ENCODE measurements at places on chromosomes 13 and 19.

GRCh38 chr13:27919659-27919933 lies 204 bp upstream of the PDX1 start:
- no peak for DNase-seq

DNA sequence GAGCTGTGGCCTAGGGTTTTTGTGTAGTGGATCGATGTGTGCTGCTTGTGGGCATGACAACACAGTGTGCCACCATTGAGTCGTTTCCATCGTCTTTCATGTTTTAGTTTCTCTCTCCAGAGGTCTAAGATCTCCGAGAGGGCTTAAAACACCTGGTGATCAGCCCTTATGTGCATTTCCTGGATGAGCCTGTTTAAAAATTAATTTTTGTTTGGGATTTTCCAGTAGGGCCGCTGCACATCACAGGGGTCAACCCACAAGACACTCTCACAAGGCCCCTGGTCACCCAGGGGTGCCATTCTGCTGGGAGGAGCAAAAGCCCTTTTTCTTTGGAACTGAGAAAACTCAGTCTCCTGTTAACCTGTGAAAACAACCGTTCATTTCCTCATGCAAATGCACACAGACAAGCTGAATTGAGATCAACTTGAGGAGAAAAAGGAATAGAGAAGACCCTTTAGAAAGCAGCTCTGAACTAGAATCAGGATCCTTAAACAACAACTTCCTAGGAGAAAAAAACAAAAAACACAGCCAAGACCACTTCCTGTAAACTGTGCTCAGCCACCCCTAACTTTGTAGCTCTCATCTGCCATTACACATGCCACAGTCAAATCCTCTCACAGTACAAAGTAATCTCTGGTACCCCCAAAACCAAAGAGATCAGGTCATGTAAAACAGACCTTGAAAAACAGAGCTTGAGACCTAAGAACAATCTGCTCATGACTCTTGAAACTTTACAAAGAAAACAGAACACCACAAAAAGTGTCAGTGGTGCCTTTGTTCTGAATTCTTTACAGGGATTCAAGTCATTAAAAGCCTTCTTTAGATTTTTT lies 8.3 kb upstream of the MTRF1 start:
- no peak for DNase-seq

DNA sequence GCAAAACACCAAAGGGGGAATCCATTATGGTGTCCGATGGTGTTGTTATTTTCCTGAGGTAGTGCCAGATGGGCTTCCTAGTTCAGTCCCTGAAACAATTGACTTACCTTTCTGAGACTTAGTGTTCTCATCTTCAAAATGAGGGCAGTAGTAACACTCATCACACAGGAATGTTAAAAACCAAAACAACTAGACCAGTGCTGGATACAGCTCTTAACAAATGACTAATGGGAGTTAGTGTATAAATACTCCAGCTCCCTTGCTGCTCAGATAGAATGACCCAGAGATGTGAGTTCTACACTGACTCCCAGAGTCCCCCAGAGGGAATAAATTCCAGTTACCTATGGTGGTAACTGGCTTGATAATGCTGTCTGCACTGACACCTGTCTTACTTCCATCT lies 49.9 kb downstream of the MBD3L2B start:
- DNase-seq = no peak

DNA sequence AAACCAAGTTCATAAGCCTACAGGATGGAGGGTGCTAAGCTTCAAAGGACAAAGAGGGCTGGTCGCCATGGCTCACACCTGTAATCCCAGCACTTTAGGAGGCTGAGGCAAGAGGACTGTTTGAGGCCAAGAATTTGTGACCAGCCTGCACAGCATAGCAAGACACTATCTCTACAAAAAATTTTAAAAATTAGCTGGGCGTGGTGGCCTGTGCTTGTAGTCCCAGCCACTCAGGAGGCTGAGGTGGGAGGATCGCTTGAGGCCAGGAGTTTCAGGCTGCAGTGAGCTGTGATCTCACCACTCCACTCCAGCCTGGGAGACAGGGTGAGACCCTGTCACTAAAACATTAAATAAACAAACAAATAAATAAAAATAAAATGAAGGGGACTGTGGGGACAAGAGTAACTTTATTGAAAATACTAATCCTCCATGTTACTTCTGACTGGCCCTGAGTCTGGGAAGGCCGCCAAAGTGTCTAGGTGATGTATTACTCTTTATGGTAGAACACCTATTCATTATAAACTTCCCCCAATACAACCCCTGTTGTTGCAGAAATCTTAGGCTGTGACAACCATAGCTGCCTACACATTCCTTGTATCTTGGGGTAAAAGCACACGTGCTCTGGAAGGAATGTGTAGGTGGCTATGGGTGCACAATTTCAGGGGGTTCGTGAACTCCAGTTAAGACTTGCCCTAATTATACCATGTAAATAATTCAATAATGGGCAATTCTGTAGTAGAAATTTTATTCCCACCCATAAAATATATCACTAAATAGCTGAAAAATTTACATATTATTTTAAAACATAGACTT lies 14.6 kb upstream of the URAD start:
- DNase-seq = no peak

- DNase-seq = no peak
These were observed 9.5 kb upstream of the AMER2 start for GRCh38 chr13:25181597-25181996.

GRCh38 chr13:75151081-75151643 lies 330.8 kb downstream of the TBC1D4 start:
- no peak for DNase-seq

DNA sequence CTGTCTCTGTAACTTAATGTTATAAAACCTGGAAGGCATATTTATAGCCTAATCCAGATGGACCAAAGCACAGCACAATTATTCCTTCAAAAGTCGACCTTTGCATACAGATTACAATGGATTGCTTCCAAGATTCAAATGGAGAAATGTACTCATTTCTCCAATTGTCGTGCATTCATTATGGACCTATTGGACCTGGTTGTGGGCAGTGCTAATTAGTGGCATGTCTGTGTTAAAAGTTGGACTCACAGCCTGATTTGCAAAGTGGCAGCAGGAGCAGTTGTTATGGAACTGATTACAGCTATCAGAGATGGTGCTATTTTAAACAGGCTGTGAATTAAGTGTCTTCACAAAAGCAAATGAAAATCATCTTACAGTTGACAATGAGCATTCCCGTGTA lies 1529.3 kb upstream of the SLC10A2 start:
- DNase-seq = no peak

GRCh38 chr19:7544626-7545025 lies 9.1 kb downstream of the PNPLA6 start:
- no peak for DNase-seq

GRCh38 chr13:51230477-51231105 lies 8.4 kb downstream of the FAM124A start:
- DNase-seq = no peak

GRCh38 chr19:53537121-53537520 lies 824 bp upstream of the ZNF331 start:
- DNase-seq = no peak

GRCh38 chr19:47109541-47110375 lies 3.8 kb downstream of the ZC3H4 start:
- DNase-seq = no peak

GRCh38 chr13:61095885-61096284 lies 319.8 kb downstream of the PCDH20 start:
- DNase-seq = no peak

Data from D341Med (cell line).